ENCODE measurements at places on chromosomes 1 and 21.

DNA sequence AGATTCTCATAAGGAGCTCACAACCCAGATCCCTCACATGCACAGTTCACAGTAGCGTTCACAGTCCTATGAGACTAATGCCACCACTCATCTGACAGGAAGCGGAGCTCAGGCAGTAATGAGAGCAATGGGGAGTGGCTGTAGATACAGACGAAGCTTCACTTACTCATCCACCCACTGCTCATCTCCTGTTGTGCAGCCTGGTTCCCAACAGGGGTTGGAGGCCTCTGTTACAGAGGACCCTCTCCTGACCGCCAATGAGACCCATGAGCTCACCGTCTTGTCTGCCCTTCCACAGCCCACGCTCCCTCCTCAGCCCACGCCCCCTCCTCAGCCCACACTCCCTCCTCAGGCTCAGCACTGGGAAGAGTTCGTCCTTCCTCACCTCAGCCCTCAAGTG, 39.6 kb downstream of the RSPH1 start:
- no peak for DNase-seq

GRCh38 chr1:160911925-160912324, 26.9 kb upstream of the ITLN1 start:
- no peak for DNase-seq

DNA sequence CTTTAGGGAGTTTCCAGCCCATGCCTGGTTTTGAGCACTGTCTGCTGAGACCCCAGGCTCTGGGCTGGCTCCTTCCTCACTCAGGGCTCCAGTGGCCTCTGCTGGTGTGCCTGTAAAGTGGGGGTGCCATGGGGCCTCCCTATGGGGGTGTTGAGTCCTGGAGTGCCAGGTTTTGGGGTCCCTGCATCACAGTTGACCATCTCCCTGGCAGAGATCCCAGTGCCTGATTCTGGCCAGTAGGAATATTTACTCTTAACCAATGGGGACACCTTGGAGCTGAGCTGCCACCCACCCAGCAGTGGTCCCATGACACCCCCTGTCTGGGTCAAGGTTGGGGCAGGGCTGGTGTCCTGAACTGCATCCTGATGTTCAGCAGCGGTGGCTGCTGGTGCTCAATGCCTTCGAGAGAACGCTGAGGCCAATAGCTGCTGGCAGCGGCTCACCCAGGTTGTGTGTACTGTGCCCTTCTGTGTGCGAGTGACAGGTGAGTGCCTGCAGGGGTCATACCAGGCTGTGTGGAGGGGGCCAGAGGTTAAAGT, 9.6 kb upstream of the ZNF669 start:
- DNase-seq: no peak

DNA sequence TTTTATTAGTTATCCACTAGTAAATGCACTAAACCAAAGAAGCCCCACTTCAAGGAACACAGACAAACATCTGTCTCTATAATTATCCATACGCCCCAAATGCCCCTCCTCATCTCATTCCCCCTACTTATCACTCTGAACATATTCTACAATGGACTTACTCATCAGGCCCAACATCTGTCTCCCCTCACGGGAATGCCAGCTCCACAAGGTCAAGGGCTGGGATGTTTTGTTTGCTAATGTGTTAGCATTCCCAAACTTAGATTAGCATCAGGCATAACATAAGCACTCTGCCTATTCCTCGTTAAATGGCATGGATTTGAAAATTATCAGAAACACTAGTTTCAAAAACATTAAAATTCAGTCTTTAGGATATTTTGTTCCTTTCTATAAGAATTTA, 279.5 kb downstream of the DSCAM start:
- no peak for DNase-seq

DNA sequence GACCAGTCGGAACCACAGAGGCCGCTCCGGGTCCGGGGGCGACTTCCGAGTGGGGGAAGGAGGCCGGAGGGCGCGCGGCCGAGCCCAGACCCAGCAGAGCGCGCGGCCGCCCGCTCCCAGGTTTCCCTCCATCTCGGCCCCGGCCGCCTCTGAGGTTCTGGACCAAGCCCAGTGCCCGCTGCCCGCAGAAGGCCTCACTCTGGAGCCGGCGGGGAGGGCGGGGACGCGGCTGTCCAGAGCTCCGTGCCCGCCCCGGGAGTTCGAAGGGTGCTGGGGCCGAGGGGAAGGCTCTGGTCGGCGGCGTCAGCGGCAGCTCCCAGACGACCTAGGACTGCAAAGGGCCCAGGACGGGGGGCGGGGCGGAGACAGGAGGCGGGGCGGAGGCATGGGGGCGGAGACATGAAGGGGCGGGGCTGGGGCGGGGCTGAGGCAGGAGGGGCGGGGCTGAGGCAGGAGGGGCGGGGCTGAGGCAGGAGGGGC, 48.0 kb upstream of the SLC19A1 start:
- DNase-seq: peak; percentile 28

GRCh38 chr1:230849451-230850224, 18.7 kb downstream of the C1orf198 start:
- peak; percentile 87 for DNase-seq

- DNase-seq: no peak
These were observed 38.7 kb downstream of the FASLG start for GRCh38 chr1:172697534-172698002.

- no peak for DNase-seq
These were observed 7.6 kb downstream of the MAN1C1 start for GRCh38 chr1:25624156-25624555.

DNA sequence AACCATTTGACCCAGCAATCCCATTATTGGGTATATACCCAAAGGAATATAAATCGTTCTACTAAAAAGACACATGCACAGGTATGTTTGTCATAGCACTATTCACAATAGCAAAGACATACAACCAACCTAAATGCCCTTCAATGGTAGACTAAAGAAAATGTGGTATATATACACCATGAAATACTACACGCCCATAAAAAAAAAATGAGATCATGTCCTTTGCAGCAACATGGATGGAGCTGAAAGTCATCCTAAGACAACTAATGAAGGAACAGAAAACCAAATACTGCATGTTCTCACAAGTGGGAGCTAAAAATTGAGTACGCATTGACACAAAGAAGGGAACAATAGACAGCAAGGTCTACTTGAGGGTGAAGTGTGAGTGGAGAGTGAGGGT, 72.0 kb downstream of the EIF4G3 start:
- no peak for DNase-seq

GRCh38 chr1:3603571-3604467, 7.5 kb downstream of the MEGF6 start:
- no peak for DNase-seq

DNA sequence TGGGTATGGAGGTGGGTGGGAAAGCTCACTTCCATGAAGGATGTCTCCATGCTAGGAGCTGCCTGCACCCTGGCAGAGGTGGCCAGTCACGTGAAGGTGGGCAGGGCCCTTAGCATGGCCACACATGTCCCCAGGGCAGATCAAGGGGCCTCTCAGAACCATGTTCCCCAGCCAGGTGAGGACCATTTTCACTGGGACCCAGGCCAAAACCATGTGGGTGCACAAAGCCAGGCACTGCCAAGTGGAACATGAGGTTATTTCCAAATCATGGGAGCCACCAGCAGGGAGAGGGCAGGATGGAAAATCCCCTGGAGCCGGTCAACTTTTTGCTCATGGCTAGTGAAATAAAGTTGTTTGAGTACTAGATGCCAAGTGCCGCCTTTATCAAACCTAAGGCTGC, 9.7 kb downstream of the ZNF692 start:
- no peak for DNase-seq

- no peak for DNase-seq
These were observed 84.3 kb downstream of the UBIAD1 start for GRCh38 chr1:11357276-11357675.

GRCh38 chr1:161902182-161902581, 121.5 kb downstream of the OLFML2B start:
- no peak for DNase-seq

GRCh38 chr1:13830170-13830569, 130.2 kb downstream of the PRDM2 start:
- DNase-seq: no peak

GRCh38 chr21:45618287-45618686, 25.2 kb upstream of the PCBP3 start:
- DNase-seq: no peak

DNA sequence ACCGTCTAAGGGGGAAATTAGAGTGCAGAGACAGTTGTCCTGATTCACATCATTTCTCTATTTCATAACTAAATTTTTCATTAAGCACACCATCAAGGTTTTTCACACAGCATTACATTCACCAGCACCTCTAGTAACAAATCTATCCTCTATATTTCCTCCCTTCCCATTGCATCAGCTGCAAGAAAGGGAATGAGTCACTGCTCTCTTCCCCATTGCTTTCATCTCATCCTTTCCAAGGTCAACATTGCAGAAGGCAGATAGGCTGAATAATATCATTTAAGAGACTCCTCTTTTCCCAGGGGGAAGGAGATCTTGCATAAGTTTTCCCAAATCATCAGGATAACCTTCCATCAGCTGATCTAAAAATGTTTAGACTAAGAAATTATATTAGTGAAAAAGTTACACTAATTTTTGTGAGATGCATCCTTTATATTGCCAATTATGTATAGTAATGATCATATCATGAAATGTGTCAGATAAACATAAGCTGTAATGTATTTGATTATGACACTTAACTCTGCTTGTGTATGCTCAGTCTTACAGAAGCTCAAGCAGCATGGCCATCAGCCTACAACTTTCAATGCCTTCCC, 4.3 kb downstream of the INTS7 start:
- peak; percentile 88 for DNase-seq

GRCh38 chr1:24199291-24199900, 12.3 kb upstream of the IFNLR1 start:
- DNase-seq: peak; percentile 51

GRCh38 chr1:101873672-101874071, 123.1 kb downstream of the OLFM3 start:
- no peak for DNase-seq

- no peak for DNase-seq
These were observed 1.7 kb downstream of the CC2D1B start for GRCh38 chr1:52364235-52364839.

- no peak for DNase-seq
These were observed 271.2 kb downstream of the MATN1 start for GRCh38 chr1:30452170-30452569.

- DNase-seq: no peak
These were observed 89.8 kb downstream of the MRPL37 start for GRCh38 chr1:54289712-54290233.

DNA sequence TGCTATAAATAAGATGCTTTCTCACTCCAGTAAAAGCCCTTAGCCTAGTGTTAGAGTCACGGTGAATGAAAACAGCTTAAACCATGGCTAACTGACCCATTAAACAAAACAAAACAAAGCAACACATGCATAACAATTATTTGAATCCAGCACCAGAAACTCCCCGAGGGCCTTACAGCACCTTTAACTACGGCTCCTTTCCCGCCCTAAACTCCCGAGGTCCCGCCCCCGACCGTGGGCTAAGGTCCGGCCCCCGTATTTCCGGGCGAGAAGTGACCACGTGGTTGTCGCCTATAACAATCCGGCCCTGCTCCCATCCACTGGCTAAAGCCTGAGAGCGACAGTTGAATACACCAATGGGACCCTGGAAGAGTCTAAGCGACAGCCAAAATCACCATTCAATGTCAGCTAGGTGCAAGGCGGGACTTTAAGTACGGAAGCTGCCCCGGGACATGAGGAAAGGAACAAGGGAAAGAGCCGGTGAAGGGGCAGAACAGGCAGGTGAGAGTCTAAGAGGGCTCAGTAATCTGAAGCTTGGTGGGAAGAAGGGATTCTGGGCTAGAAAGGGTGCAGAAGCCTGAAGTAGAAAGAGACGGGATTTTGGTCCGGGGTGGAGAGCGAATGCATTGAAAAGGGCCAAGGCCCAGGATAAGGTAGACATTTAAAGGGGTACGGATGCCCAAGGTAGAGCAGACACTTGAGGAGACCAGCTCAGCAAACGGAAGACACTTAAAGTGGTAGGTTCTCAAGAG, at the start of gene FLAD1:
FLAD1 (plus strand) TSS at position 448 of the 752 bp plus-strand sequence. CDS start 351 bp downstream, outside the sequence.
- peak; percentile 98 for DNase-seq

GRCh38 chr1:100699744-100700143, 19.8 kb upstream of the VCAM1 start:
- DNase-seq: no peak

DNA sequence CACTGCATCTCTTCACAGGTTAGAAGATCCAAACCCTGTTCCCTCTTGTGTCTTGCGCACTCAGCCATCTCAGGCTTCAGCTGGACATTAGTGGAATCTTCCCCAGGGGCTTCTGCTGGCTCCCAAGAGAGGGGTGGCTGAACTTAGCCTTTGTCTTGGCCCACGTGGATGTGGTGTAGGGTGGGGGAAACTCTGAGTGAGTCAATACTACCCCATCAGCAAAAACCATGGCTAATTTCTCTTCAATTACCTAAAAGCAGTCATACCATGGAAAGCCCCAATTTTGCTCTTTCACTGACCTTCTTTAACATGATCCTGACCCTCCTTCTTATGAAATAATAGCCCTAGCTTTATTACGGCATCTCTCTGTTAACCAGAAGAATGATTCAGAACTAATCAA, 72.5 kb upstream of the RAB3GAP2 start:
- DNase-seq: no peak

GRCh38 chr1:243970077-243970476, 81.0 kb upstream of the ZBTB18 start:
- no peak for DNase-seq

DNA sequence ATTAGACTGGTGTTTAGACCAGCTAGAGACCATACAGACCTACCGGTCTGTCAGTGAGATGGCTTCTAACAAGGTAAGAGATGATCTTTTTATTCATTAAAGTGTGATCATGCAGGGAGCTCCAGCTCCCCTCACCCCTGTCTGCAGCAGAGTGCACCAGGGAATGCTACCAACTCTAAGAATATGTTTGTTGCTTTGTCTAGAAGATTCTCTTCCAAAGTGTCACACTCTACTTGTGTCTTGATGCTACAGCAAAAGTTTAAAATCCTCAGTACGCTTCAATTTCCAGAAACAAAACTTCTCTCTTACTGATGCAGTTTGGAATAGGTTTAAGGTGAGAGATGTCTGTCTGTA, 201.4 kb upstream of the SGIP1 start:
- no peak for DNase-seq

DNA sequence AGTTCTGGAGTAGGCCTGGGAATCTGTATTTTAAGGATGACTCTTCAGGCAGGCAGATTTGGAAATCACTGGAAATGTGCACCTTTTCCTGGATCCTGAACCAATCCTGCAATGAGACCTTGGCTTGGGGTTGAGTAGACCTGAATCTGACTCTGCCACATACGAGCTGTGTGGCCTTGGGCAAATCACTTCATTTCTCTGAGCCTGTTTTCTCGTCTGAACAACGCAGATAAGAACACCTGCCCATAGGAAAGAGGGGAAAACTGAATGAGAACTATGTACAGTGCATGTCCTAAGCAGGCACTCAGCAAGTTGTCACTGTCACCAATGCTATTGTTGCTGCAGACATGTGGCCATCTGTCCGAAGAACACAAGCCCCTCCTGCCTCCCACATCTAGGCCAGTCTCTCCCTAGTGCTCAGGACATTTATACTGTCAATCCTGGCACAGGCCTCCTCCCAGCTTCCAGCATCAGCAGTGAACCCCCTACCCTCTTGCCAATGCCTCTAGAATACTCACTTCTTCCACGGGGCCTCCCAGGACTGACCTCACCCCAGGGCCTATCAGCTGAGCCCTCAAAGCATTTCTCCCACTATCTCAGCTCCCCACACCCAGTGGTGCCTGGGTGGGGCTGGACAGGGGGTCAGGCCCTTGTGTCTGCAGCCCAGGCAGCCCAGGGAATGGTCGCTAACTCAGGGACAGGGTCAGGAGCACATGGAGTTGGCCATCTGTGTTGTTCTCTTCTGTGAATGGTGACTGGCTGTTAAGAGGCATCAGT, 88.8 kb upstream of the ZBTB40 start:
- no peak for DNase-seq

Data from fibroblast of the conjunctiva (primary cell).